Right lobe of liver (tissue), 6 donors: ENCODE measurements at places on chromosomes 12 and 14. TPM values are rescaled to one million over a fixed set of nuclear protein-coding genes. Genes with fewer than 3 reads are reported as not detected.

DNA sequence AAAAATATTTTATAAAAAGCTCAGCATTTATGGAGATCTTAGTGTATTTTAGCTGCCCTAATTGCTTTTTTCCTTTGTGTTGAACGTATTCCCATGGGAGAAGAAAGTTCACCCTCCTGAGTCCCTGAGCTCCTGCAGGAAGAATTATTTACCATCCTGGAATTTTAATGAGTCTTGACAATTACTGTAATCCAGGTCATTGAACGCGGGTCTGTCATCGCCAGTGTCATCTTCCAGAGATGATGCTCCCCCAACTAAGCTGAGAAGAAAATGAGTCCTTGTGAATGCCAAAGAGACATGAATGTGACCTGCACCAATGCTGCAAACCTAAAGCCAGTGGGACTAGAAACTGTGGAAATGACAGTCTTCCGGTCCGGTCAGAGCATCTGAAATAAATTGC lies 129.5 kb downstream of the FBXL14 start:
- no peak for DNase-seq

SPIC gene
- 0.81 TPM for total RNA-seq

REM2 gene
- not detected for total RNA-seq

DNA sequence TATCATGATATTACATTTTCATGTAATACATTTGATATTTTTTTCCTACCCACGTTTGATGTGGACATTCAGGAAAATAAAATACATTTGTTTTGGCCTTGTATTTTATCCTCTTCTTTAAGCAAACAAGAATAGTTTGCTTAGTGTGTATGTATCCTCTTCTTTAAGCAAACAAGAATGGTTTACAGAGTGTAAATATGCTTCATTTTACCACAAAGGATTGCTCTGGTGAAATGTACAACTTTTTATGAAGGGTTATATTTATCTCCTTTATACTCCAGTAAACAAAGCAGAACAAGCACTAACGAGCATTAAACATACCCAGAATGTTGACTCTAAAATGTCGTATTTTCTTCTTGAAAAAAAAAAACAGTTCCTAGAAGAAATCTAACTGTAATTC lies 244.7 kb downstream of the KCNH5 start:
- DNase-seq: no peak

DNA sequence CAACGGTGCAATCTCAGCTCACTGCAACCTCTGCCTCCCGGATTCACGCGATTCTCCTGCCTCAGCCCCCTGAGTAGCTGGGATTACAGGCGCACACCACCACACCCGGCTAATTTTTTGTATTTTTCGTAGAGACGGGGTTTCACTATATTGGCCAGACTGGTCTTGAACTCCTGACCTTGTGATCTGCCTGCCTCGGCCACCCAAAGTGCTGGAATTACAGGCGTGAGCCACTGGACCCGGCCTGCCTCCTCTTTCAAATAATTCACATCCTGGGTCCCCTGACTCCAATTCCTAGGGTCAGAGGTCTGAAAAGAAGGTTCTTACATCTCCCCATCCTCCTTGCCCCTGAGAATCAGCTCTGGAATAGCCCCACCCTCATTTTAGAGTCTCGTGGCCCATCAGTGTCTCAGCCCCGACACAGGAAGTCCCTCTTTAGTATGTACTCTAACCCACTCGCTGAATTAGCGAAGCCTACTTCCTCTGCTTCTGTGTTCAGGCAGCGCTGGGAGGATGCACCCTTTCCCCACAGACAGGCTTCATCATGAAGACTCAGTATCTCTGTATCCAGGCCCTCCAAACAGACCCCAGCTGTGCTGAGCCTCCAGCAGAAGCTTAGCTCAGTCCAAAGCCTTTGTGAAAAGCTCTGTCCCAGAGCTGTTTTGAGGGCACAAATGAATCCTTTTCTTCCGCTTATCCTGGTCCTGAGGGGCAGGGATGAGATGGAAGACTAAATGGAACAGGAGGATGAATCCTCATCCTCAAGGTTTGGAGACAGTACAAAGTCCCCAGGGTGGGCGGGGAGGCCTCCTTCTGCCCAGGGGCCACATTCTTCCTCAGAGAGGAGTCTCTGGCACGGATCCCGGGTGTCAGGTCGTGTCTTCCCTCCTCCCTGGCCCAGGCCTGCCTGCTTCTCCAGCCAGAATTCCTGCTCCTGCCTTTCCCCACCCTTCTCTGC lies 3.5 kb downstream of the LPAR5 start:
- DNase-seq: no peak

PTPRB gene
- total RNA-seq: 14.3 TPM

- DNase-seq: no peak
Observed at GRCh38 chr12:78559886-78560285, 304.7 kb upstream of the SYT1 start.

GRCh38 chr12:7411343-7411742 lies 32.6 kb downstream of the CD163L1 start:
- DNase-seq: no peak

DNA sequence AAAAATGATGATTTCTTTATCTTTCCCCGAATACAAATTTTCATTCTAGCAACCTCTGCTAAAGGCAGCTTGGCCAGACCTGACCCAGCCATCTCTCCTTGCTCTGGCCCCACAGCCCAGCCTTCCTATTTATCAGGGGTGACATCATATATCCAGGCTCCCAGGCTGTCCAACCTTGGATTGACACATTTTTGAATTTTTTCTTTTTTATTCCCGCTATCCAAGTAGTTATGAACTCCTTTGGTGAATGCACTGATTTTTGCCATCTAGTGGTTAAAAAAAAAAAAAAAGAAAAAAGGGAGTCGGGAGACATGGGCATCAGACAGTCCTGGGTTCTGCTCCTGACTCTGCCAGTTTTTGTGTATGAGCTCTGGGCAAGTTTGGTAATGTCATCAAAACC lies 120.5 kb downstream of the PTPN11 start:
- no peak for DNase-seq

- no peak for DNase-seq
Observed at GRCh38 chr12:107533218-107533617, 152.4 kb upstream of the PWP1 start.

KIF5A gene
- total RNA-seq: 0.02 TPM

KRT77 gene
- not detected for total RNA-seq

DNA sequence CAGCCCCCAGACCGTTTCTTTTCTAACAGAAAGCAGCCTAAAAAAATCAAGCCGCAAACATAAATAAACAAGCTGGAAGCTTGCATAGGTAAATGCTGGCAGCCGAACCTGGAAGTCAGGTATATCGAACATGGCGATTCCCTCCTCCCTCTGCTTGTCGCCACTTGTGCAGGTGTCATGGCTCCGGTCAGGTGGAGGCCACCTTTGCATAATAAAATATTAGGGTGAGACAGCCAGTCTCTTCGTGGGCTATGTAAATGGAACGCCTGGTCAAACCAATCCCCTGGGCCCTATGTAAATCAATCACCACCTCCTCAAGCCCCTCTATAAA lies 223.9 kb upstream of the DAAM1 start:
- DNase-seq: no peak

DNA sequence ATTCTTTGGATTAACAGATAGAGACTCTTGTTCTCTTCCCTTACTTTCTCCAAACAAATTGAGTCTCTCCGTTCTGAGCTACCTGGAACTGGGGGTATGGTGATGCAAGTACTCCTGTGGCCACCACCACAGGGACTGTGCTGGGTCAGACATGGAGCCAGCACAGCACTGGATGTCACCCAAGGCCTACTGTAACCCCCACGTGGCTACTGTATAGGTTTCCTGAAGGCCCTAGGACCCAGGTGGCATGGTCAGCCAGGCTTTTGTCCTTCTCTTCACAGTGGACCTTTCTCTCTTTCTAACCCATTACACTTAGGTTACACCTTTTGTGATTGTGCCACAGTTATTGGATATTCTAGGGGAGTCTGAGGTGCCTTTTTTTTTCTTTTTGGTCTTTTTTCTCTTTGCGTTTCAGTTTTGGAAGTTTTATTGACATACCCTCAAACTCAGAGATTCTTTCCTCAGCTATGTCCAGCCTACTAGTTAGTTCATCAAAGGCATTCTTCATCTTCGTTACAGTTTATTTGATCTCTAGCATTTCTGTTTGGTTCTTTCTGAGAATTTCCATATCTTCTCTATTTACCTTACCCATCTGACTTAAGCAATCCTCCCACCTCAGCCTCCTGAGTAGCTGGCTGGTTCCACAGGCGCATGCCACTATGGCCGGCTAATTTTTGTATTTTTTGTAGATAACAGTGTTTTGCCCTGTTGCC lies 6.0 kb upstream of the KLHDC2 start:
- no peak for DNase-seq

IL22 gene
- not detected for total RNA-seq
